ENCODE measurements at places on chromosomes 11 and 22.

DNA sequence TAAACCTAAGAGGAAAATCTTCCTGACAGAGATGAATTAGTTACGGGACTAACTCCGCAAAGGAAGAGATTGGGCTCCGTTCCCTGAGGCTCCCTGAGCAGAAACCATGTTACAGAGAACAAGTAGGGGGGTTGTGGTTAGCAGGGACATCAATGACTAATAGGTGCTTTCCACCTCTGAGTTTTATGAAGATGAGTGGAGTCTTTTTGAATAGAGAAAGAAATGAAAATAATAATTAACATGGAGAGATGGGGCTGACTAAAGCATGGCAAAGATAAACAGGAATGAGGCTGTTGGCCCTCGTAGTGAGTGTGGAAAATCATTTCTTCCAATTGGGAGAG lies 47.5 kb upstream of the PICALM start:
- DNase-seq, result peak; percentile 28

DNA sequence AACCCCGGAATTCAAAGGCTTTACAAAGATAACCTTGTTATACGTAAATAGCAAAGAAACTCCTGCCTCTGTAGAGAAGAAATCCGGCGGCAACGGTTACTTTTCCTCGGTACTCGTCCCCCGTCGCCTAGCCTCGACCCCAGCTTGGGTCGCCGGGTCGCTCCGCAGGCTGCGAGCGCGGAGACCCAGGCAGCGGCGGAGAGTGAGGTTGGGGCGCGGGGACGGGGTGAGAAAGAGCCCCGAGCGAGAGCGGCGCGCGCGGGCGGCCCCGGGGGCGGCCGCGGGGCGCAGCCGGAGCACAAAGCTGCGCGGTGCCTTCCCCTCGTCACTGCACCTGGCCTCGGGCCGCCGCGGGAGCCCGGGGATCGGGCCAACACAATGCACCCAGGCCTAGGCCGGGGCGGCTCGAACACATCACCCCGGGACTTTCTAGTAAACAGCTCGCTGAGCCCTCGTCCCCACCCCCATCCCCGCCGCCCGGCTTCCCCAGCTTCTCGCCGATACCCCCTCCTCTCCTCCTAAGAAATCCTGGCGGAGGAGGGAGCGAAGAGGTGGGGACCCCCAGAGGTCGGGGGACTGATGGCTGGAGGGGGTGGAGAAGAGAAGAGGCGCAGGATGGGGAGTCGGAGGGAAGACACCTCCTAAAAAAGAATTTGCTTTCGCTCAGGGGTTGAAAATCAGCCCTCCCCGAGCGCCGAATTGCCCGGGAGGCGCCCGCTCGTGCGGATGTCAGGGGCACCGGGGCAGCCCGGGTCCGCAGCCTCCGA lies 845 bp downstream of the MPPED2 start:
- peak; percentile 46 for DNase-seq

GRCh38 chr11:100918551-100919500 lies 210.8 kb downstream of the PGR start:
- DNase-seq, result no peak

- peak; percentile 78 for DNase-seq
Measured at GRCh38 chr22:37303821-37304274, 21.5 kb downstream of the CYTH4 start.

DNA sequence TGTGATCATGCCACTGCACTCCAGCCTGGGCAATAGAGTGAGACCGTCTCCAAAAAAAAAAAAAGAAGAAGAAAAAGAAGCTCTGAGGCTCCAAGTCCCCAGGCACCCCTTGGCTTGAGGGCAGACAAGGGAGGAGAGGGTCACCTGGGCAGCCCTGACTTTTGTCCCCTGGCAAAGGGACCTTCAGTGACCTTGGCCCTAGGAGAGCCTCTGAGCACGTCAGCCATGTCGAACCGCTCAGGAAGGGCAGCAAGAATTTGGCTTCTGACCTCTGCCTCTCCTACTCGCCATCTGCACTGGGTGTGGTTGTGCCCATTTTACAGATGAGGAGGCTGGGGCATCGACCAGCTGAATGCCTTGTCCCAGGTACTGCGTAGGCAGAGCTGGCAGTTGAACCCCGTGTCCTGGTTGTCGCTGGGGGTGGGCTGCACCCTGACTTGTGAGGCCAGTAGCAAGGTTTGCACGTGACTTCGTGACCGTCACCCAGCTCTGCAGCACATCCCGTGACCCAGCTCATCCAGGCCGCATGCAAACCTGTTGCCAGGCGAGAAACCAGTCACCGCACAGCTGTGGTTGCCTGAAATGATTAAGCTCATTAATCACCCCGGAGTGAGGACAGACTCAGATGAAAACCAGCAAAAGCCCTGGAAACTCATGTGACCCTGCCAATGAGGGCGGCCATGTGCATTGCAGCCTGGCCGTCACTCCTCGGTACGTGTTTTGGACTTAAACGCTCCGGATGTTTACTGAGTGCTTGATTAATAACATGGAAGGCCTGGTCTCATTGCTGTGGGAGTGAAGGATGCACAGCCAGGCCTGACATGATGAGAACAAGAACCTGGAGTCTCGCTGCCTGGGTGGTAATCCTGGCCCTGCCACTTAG lies 47.7 kb upstream of the PPP6R3 start:
- DNase-seq, result no peak

DNA sequence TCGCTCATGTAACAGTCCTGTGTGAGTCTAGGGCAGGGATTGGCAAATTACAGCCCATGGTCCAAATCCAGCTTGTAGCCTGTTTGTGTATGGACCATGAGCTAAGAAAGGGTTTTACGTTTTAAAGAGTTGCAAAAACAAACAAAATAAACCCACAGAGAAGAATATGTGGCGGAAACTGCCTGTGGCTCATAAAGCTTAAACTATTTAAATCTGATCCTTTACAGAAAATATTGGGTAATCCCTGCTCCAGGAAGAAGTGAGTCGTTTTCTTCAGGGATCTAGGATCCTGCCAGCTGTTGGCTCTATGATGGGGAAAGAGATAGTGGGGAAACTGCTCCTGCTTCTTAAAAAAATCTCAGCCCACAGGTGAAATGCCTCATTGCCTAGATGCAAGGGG lies 3.4 kb upstream of the OR6Q1 start:
- DNase-seq, result no peak

DNA sequence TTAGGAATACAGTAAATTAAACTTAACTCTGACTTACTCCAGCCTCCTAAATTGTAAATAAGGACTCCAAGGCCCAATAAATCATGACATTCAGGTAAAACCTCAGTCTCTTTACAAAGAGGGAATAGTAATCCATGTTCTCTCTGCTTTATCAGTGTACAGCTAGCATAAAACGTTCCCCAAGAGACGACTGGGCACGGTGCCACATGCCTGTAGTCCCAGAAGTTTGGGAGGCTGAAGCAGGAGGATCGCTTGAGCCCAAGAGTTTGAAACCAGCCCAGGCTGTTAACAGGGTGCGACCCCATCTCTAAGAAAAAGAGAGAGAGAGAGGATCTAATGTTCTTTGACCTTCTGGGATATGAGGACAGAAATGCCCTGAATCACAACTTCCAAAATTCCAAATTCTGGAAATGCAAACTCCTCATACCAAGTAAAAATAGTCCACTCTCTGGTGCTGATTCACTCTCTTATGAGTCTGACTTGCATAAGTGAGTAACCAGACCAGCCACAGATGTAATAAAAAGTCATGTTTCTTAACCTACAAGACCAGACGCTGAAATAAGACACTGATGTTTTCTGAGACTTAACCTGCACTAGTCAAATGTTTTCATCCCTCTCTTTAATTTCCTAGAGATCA lies 25.5 kb downstream of the NNMT start:
- no peak for DNase-seq

GRCh38 chr22:37336579-37336978 lies 54.3 kb downstream of the CYTH4 start:
- DNase-seq, result no peak
